ENCODE measurements at places on chromosomes 3 and 15.

GRCh38 chr15:31605467-31605931 is 278.9 kb downstream of the KLF13 start:
- DNase-seq = peak; percentile 25

GRCh38 chr15:44676676-44677075 is 13.2 kb upstream of the SPG11 start:
- no peak for DNase-seq

DNA sequence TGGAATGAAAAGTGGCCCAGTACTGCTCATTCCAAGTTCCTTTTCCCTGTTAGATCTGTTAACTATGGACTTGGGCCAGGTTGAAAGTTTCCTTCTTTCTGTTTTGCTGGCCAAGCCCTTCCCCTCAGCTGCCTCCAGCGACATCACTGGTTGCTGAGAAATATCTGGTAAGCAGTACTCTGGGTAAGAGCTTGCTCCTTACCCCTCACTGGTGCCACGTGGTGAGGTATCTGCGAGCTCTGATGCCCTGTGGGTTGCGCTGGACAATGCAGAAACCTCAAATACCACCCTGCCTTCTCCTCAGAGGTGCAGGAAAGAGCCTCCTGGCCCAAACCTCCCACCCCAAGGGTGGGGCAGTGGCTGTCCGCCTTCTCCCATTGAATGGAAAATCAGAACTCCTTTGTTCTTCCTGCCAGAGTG is 42.9 kb upstream of the APH1B start:
- DNase-seq = peak; percentile 79

DNA sequence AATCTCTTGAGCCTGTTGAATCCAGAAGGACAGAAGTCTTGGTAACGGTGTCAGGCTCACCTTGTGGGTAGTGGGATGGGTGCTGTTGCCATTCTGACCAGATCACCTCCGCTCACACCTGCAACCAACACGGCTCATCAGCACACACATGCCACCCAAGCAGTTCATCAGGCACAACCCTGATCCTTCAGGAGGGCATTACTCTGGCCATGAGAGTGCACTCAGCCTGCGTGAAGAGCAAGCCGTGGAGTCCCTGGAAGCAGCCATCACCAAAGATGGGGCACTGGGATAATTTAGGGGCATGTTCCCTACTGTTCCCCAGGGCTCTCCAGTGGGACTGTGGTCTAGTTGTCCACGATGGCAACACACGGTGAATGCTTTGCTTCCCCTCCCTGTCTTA is 120.5 kb downstream of the SHQ1 start:
- DNase-seq = no peak

DNA sequence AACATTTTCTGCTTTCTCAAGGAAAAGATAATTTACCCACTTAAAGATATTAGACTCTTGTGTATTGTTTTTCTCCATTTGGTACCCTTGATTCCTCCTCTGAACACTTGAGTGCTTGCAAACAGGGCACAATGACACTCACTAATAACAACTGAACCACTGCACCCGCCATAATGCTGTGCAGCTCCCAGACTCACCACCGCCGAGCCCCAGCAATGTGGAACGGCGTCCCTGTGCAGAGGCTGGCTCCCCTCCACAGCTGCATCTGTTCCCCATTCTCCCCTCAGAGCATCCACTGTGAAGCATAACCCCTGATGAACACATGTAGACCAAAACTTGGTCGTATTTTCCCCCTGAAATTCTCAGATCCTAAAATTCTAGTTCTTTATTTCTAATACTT is 276.2 kb upstream of the PLSCR5 start:
- no peak for DNase-seq

DNA sequence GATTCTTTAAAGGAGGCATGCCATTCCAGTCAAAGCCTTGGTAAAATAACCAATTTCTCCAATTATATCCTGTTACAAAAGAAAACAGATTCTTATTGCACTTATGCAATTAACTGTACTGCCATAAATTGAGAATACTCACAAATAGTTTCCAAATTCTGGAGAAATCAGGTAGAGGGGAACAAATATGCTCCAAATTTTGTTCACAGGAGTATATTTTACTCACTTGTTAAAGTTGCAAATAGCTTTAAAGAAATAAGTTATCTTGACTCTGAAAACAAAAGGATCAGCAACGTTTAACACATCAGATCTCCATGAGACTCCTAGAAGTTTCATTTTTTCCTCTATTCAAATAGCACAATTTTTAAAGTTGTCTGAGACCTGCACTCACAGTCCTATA is 712.1 kb upstream of the ARRDC4 start:
- DNase-seq = no peak

GRCh38 chr3:83500931-83501330 is 1457.9 kb upstream of the CADM2 start:
- DNase-seq = no peak

- DNase-seq = no peak
Measured at GRCh38 chr3:177361081-177361938, 164.0 kb upstream of the TBL1XR1 start.

GRCh38 chr15:35958975-35959374 is 413.0 kb upstream of the DPH6 start:
- DNase-seq = peak; percentile 19

GRCh38 chr3:107221856-107222255 is 155.4 kb upstream of the CCDC54 start:
- no peak for DNase-seq

DNA sequence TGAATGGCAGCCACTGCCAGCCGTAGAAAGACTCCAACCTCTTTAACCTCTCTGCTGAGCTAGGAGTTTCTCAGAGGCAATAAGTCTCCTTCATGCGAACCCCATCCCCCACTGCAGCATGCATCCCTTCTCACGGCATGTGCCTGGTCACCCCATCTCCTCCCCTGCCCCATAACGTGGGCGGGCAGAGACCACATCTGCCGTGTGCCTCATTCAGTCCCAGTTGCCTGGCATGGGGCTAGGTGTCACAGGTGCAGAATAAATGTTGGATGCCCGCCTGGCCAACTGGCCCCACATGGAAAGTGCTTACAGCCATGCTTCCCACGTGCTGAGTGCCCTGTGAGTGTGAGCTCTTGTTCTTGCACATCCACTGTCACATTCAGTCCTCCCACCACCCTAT is 43.5 kb upstream of the NTRK3 start:
- DNase-seq = no peak

GRCh38 chr3:37240170-37240945 is 66.0 kb upstream of the LRRFIP2 start:
- DNase-seq = no peak

DNA sequence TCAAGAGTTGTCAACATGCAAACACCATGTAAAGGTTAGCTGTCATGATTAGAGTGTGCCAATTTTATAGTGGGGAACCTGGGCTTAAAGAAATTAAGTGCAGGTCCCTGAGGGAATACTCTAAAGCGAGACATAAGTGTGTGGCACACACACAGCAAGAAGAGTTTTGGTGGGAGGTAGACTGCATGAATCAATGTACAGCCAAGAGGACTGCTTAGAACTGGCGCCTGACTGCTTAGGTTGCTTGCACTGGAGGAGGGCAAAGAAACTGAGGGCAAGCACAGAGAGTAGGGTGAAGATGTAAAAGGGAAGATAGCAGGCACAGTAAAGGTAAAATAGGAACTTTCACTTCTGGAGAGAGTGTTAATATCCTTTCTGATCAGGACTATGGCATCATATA is 184.9 kb downstream of the SOX2 start:
- no peak for DNase-seq

GRCh38 chr3:154981201-154981600 is 98.9 kb upstream of the MME start:
- DNase-seq = peak; percentile 29

DNA sequence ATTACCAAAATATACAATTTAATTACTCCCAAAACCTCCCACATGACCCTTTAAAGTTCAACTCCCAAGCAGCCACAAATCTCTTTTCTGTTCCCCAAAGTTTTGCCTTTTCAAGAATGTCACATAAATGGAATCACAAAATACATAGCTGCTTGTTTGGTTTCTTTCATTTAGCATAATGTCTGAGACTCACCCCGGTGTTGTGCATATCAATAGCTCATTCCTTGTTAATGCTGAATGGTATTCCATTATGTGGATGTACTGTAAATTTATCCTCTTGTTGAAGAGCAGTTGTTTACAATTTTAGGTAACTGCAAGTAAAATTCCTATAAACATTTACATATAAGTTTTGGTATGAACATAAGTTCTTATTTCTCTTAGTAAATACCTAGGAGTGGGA is 15.5 kb downstream of the NAA50 start:
- no peak for DNase-seq

DNA sequence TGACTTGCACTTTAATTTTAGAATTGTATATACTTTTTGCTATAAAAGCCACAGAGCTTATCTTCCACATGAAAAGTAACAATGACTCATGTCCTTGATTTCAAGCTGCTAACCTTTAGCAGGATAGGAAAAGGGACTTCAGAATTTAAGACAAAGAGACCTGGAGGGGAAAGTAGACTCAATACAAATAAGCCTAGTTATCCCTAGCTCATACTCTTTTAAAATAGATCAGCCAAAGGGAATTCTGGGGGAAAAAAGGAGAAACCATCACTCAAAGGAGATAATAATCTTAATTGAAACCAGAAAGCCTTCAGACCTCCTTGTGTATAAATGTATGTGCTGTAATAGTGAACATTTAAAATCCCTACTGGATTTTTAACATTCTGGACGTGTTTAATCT is 930.3 kb downstream of the NTRK3 start:
- DNase-seq = no peak

DNA sequence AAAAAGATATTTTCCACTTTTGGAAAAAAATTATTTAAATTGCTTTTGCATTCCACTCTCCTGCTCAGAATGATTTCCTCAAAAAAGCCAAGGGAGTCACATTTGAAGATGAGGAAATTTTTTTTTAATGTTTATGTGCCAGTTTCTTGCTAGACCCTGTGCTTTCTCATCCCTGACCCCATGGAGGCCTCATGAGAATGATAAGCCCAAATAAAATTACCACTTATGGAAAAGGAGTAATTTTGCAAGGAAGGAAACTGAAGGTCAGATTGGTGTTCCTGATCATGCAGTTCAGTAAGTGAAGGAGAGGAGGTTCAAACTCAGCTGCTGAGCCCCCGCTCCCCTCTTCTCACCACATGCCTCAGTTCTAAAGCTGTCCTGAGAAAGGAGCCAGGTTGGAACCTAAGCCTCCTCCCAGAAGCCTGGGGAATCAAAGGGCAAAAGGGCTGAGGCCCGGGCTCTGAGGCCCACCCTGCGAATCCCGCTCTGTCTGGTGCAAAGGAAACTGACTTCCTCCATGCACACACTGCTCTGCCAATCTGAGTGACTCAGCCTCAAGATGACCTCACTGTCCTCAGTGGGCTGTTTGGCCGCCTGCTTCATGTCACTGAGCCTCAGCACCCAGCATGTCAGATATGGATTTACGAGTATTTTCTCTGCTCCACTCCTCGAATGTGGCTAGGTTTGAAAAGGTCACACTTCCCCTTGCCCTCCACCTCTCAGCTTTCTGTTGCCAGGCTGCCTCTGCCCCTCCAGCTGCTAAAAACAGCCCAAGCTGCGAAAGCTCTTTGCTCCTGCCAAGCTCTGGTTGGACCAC is 56.9 kb upstream of the FLNB start:
- peak; percentile 89 for DNase-seq

- peak; percentile 90 for DNase-seq
Measured at GRCh38 chr3:177357352-177358090, 160.2 kb upstream of the TBL1XR1 start.

GRCh38 chr3:81485444-81485865 is 276.0 kb downstream of the GBE1 start:
- peak; percentile 89 for DNase-seq

GRCh38 chr3:191737742-191738141 is 276.8 kb downstream of the PYDC2 start:
- no peak for DNase-seq

DNA sequence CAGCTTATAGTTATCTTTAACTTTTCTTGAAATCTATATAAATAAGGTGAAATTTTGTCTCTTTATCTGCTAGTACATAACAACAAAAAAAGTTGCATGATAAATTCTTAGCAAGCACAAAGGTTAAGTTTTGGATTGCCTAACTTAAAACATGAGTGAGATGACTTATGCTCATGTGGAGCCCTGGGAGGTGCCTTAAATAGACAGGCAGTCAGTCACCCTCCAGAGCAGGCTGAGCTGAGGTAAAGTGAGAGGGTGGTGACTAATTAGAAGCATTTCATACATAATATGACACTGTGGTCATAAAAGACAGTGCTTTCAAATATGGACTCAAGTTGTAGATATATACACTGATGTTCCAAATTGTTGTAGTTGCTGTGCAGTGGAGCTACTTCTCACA is 14.6 kb upstream of the MME start:
- peak; percentile 96 for DNase-seq

- DNase-seq = no peak
Measured at GRCh38 chr15:77349666-77350065, 70.2 kb downstream of the PEAK1 start.

DNA sequence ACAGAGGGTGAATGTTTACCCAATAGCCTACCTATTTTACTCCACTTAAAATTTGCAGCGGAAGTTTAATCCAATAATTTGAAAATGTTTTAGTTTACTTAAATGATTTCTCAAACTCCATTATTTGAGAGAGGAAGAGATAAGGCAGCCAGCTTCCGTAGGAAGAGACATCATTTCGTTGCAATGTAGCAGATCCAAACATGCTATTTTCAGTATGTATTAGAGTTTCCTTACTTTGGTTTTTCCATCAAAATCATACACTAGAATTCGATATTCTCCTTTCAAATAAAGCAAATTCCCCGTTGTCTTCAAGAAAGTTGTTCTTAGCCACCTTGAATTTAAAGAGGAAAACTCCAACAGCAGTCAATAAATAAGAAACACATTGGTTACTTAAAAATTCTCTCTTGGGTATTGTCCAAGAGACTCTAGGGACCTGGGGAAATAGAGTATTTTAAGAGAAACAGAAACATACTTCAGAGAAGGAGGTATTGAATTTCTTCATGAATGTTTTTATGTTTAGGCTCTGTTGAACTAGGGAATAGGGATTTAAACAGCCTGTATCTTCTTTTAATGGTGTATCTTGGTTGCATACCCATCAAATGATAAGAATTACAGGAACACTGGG is 324.5 kb upstream of the GBE1 start:
- no peak for DNase-seq

GRCh38 chr3:156180077-156180476 is 59.7 kb downstream of the KCNAB1 start:
- peak; percentile 69 for DNase-seq

DNA sequence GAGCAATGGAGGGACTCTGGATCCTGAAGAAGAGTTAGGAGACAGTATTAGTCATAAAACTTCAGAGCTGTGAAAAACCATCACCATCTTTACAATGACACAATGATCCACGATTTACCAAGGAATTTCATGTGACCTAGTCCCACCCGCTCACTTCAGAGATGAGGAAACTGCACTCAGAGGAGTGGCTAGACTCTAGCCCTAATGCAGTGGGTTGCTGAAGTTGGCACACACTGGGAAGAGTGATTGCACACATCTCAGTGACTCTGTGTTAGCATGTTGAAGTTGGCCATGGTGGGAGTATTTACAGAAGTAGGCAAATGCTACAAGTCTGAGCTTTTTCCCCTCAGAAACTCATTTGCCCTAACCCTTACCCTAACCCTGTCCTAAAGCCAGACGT is 35.2 kb upstream of the SPATA12 start:
- DNase-seq = no peak

DNA sequence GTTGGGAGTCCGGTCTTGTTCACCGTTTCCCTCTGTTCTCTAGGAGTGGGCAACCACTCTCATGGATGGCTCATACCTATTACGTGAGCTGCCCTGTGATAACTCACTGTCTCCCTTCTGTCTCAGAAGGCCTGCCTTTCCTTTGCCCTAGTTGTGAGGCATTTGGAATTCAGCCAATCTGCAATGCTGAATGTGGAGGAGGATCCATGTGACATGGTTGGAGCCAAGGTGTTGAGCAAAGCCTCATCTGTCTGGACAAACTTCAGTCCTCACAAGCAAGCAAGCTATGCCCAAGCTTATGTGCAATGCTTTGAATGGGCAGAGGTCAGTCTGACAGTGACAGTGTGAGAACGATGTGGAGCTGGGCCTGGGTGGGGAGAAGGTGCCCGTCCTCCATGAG is 37.8 kb upstream of the ATP10A start:
- peak; percentile 95 for DNase-seq
